Fibroblast of skin of back (primary cell): ENCODE measurements at places on chromosomes 12 and 14.

- DNase-seq = no peak
Observed at GRCh38 chr12:76109879-76110278, 25.4 kb upstream of the NAP1L1 start.

DNA sequence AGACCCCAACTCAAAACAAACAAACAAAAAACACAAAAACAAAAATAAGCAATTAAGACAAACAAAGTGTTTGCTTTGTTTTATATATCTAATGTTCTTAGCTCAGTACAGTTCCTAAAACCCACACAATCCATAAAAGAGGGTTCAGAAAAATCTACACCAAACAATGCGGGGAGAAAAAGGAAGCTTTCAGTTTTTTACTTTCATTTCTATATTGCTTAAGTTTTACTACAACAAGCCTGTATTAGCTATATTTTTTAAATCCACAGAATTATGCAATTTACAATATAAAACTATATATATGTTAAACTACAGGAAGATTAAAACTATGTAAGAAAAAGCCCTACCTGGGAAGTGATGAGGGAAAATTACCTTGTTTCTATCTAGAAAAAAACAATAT is 41.4 kb downstream of the CLIP1 start:
- no peak for DNase-seq

DNA sequence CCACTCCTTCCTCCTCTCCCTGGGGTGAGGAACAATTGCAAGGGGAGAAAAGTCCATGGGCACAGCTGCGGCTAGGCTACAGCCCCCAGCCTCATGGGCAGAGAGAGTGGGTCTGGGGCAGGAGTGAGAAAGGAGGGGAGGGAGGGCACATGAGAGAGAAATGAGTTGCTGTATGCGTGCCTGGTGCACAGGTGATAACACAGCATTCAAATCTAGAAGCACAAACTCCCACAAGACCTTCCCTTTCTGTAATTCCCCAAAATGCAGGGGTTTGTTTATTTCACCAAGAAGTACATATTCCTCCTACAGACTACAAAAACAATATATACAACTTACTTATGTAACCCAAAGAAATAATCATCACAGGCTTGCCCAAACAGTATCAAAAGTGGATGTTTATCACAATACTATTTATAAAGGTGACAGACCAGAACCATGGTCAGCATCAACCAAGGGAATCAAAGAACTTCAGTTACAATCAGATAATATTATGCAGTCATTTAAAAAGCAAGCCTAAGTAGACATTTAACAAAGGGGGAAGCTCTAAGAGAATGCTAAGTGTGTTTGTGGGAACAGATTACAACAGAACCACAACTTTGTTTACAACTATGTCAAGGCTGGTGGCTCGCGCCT is 54.2 kb downstream of the ITPK1 start:
- no peak for DNase-seq

GRCh38 chr12:48969833-48970701 is 1.5 kb downstream of the WNT10B start:
- no peak for DNase-seq

GRCh38 chr12:120357104-120357503 is 11.9 kb downstream of the MSI1 start:
- no peak for DNase-seq

DNA sequence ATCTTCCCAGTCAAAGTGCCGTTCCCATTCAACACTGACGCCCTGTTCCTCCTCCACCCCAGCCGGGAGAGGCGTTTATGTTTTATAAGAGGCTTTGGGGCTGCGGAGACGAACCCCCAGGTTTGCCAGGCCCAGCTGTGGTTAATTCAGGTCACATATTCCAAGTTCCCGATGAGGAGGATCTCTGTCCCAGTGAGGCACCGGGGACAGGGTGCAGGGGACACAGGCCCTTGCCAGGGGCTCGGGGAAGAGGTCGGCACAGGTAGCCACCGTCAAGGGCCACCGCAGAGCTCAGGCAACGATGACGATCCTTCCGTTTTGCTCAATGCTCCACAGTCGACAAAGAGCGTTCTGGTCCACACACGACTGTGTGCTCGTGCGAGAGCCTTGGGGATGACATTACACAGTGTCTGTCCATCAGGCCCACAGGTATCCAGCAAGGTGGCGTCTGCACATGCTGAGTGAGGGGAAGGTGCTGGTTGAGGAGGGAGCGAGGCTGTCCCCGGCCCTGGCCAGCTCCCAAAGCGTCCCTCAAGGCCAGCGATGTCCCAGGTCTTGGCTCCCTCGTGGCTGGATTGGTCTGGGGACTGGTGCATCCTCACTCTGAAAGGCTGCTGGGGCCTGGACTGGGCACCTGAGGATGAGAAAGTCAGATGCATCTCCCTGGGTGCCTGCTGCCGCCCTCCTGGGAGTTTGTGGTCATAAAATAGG is 189.2 kb upstream of the C14orf180 start:
- DNase-seq = no peak

DNA sequence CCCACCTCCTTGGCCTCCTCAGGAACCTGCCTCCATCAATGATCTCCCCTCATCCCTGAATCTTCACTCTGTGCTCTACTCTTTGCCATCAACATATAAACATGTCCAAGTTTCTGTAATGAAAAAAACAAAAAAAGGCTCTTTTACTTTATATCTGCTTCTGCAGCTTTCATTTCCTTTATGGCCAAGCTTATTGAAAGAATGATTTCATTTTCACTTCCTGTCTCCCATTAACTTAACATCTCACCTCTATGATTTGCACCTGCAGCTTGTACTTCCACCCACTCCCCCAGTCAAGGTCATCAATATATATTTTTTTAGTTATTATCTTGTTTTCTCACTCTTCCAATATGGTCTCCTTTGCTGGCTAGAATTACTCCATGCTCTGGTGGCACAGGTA is 15.6 kb upstream of the RNU6-7 start:
- DNase-seq = no peak

GRCh38 chr12:107014055-107014454 is 27.1 kb upstream of the MTERF2 start:
- DNase-seq = no peak

DNA sequence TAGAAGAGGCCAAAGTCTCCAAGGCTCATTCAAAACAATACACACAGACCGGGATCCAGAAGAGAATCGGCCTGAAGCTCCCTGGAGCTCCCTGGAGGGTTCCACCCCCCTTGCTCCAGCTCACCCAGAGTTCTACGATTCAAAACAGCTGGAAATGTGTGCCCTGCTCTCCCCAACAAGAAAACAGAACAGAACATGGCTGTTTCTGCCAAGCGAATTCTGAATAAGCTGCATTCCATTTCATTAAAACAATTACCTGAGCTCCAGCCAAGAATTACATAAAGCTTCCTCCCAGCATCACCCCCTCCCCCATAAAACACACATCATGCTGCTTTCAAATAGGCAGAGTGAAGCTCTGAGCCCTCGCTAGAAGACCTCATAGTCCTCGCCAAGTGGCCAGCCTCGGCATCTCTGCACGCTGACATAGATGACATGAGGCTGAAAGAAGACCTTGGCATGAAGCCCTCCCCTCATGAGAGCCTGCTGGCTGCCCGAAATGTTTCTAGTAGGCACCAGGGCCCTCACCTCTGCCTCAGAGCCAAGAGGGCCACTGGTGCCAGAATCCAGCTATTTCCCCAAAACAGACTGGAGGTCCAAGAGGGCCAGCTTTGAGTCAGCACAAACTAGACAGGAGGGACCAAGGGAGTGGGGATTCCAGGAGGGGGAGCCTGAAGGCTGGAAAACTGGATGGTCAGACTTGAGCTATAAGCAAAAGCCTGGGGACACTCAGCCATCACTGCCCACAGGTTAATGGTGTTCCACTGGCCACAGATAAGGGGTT is 8.3 kb downstream of the PXN start:
- DNase-seq = peak; percentile 97

- no peak for DNase-seq
Observed at GRCh38 chr14:103192246-103192840, 69.1 kb downstream of the TNFAIP2 start.

- DNase-seq = peak; percentile 79
Observed at GRCh38 chr12:75747572-75748021, 236.2 kb upstream of the KRR1 start.

DNA sequence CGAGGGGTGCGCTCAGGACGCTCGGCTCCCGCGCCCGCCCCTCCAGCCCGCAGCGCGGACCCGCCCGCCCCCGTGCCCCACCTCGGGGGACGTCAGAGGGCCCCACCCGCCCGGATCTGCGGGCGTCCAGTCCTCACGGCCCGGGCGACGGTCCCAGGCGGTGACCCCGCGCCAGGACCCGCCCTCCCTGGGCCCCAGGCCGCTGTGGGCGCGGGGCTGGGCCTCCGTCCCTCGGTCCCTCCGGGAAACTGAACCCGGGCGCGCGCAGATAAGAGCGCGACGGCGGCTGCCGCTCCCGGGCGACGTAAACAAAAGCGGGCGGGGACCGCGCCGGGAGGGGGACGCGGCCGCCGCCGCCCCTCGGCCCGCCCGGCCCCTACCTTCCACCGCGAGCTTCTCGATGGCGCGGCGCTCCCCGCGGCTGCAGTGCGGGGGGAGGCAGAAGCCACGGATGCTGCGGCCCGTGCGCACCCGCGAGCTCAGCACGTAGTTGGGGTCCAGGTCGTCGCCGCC is 1.1 kb downstream of the CKB start:
- no peak for DNase-seq

DNA sequence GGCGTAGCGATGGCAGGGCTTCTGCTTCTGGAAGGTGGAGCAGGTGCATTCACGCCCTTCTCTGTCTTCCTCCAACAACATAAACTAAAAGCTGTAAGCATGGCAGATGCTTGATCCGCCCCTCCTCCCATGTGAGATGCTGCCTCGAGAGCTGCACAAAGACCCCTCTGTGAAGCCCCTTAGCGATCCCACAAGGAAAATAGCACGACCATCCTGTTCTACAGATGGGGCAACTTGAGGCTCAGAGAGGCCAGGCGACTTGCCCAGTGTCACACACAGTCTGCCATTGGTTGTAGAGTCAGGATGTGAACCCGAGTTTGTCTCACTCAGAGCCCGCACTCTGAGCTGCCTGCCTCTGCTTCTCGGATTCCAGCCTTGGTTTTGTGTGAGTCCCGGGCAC is 144.4 kb downstream of the SCARB1 start:
- no peak for DNase-seq

DNA sequence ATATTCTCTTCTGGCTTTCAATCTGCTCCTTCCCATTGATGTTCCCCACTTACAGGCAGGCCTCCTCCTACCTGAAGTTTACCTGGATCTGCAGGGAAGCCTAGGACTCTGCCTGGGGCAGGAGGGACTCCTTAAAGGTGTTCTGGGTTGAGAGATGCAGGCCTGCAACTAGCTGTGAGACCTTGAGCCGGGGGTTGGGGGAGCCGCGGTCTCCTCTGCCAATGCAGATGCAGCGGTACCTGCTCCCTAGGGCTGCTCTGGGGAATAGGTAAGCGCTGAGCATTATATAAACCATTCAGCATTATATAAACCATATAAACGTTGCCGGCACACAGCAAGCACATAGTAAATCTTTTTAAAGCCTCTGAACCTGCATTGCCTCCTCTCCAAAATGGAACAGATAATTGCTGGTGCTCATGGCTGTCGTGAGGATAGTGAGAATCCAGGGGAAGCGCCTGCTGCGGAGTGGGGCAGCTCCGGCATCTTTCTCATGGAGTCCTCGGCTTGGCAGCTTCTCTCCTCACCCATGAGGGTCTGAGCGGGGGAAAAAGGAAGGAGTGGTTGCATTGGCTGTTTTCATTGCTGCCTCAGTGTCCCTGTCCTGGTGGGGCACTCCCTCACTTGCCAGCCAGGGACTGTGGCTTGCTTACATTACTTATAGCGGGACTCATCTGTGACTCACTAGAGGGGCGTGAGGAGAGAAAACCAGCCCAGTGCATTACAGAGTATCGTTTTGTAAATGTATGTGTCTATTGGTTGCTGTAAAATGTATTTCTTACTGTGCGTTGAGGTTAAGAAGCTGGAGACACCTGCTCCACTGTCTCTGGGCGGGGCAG is 12.5 kb upstream of the KRT80 start:
- peak; percentile 83 for DNase-seq

DNA sequence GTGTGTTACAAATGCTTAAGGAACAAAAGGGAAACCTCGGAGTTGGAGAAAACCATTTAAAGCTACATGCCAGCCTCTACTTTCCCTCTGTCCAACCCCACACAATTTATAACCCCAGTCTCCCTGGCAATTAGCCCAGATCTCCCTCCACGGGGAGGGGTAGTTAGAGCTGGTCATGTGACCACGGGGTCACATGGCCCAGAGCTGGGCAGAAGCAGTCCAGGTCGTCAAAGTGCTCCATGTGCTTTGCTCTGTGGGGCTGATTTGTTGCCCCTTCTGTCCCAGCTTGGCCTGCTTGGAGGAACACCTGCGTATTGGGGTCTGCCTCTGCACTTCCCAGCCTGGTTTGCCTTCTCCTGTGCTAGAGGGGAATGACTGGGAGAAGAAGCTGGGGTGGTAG is 219.1 kb downstream of the RBM19 start:
- no peak for DNase-seq

- no peak for DNase-seq
Observed at GRCh38 chr12:130632642-130633041, 83.5 kb downstream of the RIMBP2 start.

- peak; percentile 17 for DNase-seq
Observed at GRCh38 chr12:67855103-67855502, 134.1 kb upstream of the IFNG-AS1 start.

GRCh38 chr14:86799244-86799647 is 1193.7 kb downstream of the GALC start:
- peak; percentile 97 for DNase-seq

DNA sequence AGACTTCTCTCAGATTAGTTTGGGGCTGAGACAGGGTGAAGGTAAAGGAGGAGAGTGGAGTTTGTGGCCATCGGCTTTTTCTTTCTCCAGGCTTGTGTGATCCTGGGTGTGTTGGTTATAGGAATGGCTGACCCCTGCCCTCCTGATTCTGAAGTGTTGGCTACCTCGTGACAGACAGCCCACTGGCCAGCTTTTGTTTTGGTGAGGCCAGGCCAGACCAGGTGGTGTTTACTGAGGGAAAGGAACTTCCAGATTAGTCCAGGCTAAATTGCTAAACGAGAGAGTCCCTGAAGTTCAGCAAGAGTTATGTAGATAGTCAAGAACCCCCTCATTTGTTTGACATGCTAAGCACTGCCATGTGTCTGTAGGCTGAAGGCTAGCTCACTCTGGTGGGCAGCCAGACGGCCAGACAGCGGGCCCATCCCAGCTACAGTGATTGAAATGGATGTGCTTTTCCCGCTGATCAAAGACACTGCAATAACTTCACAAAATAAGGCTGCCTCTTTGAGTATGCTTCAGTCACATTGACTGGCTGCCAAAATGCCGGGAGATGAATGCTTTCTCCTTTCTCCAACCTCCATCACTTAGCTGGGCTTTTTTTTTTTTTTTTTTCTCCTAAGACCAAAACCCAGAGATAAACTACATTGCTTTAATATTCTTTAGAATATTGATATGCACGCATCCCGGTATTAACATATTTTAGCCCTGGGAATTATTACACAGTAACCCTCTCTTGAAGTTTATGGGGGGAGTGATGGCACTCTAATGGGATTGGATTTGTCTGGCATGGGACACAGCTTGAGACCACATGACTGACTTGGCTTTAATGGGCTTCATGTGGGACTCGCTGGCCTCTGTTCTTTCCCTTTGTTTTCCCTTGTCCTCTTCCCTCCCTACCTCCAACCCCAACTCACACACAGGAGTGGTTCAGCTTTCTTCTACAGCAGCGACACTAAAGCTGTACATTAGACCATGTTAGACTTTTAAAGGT is 76.9 kb downstream of the SMOC1 start:
- DNase-seq = no peak
